Stomach (tissue), 19 donors: ENCODE measurements at places on chromosomes 7 and 10. TPM values are rescaled to one million over a fixed set of nuclear protein-coding genes. Genes with fewer than 3 reads are reported as not detected.

GRCh38 chr10:122422266-122422989 lies 32.0 kb upstream of the ARMS2 start:
- DNase-seq: no peak
- peaks cover 37% of the 10 kb centered on the region for H3K36me3 ChIP-seq
- no peaks in the 10 kb centered on the region for H3K27me3 ChIP-seq
- no peak overlapping the region for H3K4me3 ChIP-seq
- H3K27ac ChIP-seq: peak overlapping the region; percentile 13

DNA sequence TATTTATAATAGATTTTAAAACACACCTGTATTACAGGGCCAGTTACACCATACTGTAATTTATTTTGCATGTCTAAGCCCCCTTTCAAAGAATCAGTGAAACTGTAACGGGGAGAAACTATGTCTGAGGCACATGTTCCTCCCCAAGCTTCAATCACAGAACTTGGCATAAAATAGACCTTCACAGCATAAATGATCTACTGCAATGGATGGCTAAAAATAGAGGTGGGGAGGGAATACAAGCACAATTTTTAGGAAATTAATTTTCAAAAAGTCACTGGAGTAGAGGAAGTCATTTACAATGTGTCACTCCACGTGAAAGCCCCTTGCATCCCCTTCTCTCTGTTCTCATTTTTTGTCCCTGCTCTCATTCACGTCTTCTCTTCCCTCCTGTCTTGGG lies 385.2 kb downstream of the TNS3 start:
- no peak for DNase-seq
- H3K36me3 ChIP-seq: no peaks in the 10 kb centered on the region
- H3K4me3 ChIP-seq: no peak overlapping the region
- no peak overlapping the region for H3K27ac ChIP-seq

- peaks cover 40% of the 10 kb centered on the region for H3K4me1 ChIP-seq
- peaks cover 22% of the 10 kb centered on the region for H3K36me3 ChIP-seq
- H3K4me3 ChIP-seq: no peak overlapping the region
- H3K27ac ChIP-seq: no peak overlapping the region
These were observed 118.6 kb downstream of the RNF216 start for GRCh38 chr7:5662828-5663227.

GRCh38 chr10:88974446-88975376 lies 15.9 kb upstream of the FAS start:
- H3K36me3 ChIP-seq: no peaks in the 10 kb centered on the region
- H3K4me3 ChIP-seq: peak overlapping the region; percentile 38
- H3K27ac ChIP-seq: no peak overlapping the region
- H3K27me3 ChIP-seq: no peaks in the 10 kb centered on the region
- H3K4me1 ChIP-seq: peaks cover 5% of the 10 kb centered on the region
- no peak for DNase-seq

GRCh38 chr7:36583318-36583717 lies 141.0 kb downstream of the AOAH start:
- DNase-seq: no peak
- H3K36me3 ChIP-seq: no peaks in the 10 kb centered on the region
- peaks cover 8% of the 10 kb centered on the region for H3K4me1 ChIP-seq
- H3K27ac ChIP-seq: no peak overlapping the region

GRCh38 chr7:107230334-107230733 lies 61.5 kb downstream of the HBP1 start:
- H3K4me3 ChIP-seq: no peak overlapping the region
- no peak overlapping the region for H3K27ac ChIP-seq
- no peak for DNase-seq
- H3K36me3 ChIP-seq: no peaks in the 10 kb centered on the region
- H3K27me3 ChIP-seq: no peaks in the 10 kb centered on the region

DNA sequence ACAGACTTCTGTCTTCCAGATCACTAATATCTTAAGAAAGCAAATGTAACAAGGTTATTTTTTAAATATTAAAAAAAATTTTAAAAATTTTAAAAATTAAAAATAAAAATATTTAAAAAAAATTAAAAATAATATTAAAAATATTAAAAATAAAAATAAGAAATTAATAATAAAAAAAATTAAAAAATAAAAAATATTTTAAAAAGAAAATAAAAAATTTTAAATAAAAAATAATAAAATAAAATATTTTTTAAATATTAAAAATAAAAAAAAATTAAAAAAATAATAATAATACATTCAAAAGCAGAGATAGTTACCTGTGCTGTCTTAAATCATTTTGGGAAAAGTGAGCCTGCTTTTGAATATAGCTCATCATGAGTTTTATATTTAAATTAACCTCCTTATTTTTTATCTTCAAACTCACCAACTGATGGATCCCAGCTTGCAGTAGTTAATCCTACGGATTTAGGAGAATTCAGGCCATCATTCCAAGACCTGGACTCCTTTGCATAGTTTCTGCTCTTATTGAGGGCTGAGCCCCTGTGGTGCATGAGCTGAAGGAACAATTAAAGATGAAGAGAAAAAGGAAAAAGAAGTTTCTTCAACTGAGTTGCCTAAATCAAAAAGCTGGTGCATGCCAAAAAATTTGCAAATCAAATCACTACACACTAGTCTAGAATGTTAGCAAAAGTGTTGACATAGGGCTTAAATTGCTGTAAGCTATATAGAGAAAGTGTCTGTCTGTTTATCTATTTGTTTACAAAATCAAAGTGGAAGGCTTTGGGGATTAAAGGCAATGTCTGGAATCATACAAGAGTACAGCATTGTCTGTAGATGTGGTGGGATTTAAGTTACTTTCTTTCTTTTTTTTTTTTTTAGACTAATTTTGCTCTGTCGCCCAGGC lies 50.5 kb upstream of the ZNF438 start:
- H3K36me3 ChIP-seq: no peaks in the 10 kb centered on the region
- no peak overlapping the region for H3K27ac ChIP-seq
- H3K4me3 ChIP-seq: no peak overlapping the region

DNA sequence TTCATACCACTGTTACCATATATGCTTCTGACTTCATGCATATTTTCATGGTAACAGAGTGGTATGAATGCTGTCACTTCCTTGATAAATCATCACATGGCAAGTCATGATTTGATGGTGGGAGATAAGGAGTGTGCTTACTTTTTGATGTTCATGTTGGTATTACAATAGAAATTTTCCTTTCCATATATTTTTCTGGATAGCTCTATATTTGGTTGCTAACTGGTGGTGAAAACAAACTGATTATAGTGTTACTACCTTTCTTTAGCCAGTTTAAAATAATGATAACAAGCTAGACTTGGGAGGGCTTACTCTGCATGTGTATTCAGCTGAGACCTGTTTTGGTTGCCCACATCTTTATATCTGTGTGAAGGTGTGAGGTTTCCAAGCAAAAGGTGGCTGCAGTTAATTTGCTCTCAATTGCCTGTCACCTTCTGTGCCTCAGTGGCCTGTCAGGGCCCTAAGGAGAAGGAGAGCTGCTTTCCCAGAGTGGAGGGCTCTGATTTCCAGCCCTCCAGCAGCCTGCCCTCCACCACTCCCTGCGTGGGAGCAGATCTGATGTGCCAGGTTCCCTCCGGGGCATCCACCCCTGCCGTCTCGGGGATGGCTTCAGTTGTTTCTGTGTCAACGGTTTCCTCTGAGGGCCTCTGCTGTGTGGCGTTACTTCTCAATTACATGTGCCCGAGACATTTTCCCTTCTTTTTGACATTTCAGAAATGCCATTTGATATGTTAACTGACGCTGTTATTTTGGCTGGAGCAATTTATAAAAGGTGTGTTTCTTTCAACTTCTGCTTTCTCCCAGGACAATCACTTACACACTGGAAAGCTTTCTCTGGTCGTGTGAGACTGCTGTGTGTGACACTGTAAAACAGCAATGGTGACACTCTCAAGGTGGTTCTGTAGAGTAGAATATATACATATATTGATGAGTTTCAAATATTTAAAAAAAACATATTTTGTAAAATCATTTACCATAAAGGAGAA lies 107.7 kb upstream of the KLF6 start:
- no peak overlapping the region for H3K4me3 ChIP-seq
- H3K27ac ChIP-seq: peak overlapping the region; percentile 39
- no peaks in the 10 kb centered on the region for H3K27me3 ChIP-seq
- peaks cover 17% of the 10 kb centered on the region for H3K4me1 ChIP-seq
- DNase-seq: no peak

DNA sequence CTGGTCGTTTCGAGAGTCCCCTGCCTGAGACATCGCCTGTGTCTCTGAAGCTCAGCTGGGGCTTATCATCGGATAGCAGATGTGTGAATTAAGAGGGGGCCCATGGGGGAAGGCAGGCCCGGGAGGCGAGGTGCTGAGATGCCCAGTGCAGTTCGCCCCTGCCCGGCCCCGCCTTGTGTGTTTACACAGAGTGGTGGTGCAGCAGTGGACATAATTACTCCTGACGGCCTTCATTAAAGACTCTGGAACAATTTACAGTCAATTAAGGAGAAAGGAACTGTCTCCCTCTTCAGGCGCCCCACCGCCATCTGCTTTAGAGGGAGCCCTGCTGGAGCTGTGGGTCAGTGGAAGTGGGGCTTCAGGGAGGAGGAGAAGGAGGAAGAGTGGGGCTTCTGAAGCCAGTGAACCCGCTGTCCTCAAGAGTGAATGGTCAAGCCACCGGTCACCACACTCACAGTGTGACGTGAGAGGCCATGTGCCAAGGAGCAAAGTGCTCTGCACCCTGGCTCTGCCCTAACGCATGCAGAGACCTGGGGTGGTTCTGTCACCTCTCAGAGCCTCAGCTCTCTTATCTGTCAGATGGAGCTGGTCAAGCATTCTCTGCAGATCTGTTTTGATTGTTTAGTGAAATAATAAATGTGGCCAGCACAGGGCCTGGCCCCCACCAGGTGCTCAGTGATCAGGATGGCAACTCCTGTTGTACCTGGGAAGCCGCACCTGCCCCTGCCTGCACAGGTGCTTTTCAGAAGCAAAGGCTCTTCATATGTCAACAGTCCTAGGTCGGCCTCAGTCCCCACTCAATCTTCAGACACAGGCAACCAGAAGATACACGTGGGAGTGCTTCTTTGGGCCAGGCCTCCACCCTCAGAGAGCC lies 65.6 kb downstream of the CDH23 start:
- no peak overlapping the region for H3K27ac ChIP-seq
- H3K36me3 ChIP-seq: no peaks in the 10 kb centered on the region
- H3K27me3 ChIP-seq: no peaks in the 10 kb centered on the region
- DNase-seq: peak; percentile 29

GRCh38 chr10:7239312-7239985 lies 171.4 kb downstream of the SFMBT2 start:
- no peaks in the 10 kb centered on the region for H3K27me3 ChIP-seq
- H3K4me3 ChIP-seq: no peak overlapping the region

DNA sequence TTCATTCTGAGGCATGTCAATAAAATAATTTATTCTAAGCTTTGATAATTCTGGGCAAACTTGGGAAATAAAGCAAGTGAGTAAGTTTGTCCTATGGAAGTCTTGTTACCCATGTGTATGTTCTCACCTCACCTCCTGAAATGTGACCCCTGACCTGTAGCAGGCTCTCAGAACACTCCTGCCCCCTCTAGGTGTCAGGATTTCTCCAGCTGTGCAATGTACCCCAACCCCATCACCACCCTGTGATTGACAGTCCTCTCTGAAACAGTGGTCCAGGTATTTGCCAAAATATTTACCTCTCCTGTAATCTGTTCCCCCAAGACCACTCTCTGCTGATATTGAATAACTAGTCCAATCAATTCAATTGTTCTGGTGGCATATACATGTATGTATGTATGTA lies 122.6 kb upstream of the PTER start:
- no peaks in the 10 kb centered on the region for H3K4me1 ChIP-seq
- H3K36me3 ChIP-seq: no peaks in the 10 kb centered on the region
- no peak for DNase-seq
- H3K27ac ChIP-seq: no peak overlapping the region
- H3K27me3 ChIP-seq: no peaks in the 10 kb centered on the region

GRCh38 chr7:8282162-8282561 lies 20.2 kb upstream of the ICA1 start:
- no peak for DNase-seq
- H3K27me3 ChIP-seq: no peaks in the 10 kb centered on the region
- H3K4me3 ChIP-seq: no peak overlapping the region
- no peaks in the 10 kb centered on the region for H3K36me3 ChIP-seq
- no peaks in the 10 kb centered on the region for H3K4me1 ChIP-seq

GRCh38 chr10:113965683-113966082 lies 78.0 kb upstream of the ADRB1 start:
- no peaks in the 10 kb centered on the region for H3K27me3 ChIP-seq
- DNase-seq: no peak

GRCh38 chr7:101125989-101126650 lies 784 bp upstream of the SERPINE1 start:
- peak; percentile 73 for DNase-seq
- peak overlapping the region; percentile 81 for H3K27ac ChIP-seq
- peaks cover 10% of the 10 kb centered on the region for H3K36me3 ChIP-seq
- no peak overlapping the region for H3K4me3 ChIP-seq

GRCh38 chr7:84939888-84940287 lies 247.0 kb downstream of the SEMA3D start:
- H3K27me3 ChIP-seq: no peaks in the 10 kb centered on the region
- DNase-seq: no peak
- H3K36me3 ChIP-seq: no peaks in the 10 kb centered on the region
- no peak overlapping the region for H3K27ac ChIP-seq

DNA sequence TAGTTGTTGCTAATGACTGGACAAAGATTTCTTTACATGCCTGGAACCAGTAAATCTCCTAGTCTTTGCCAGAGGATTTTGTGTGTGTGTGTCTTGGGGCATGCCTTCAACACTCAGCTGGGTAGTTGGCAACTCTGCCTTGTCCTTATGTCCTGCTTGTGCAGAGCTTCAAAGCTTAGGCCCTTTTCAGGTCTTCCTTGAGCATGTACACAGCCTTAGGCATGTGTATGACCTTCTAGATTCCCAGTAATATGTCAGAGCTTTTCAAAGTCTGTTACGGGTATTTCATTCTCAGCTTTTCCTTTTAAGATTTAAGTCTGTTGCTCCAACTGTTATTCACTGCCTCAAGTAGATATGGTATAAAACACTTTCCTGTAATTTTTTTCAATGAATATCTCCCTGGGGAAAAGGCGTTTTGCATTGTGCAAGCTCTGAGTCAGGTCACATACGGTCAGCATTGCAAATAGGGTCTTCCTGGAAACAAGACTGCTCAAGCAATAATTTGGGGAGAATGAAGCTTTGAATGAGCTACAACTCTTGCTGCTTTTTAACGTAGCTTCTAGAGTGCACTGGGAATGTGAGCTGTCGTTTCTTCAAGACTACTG lies 25.5 kb downstream of the SHOC2 start:
- no peak overlapping the region for H3K27ac ChIP-seq
- no peak for DNase-seq
- H3K4me3 ChIP-seq: no peak overlapping the region

The AKR1C8 gene
- not detected for total RNA-seq

The ITPRID1 gene
- total RNA-seq: 0.18 TPM

The GOLGA7B gene
- total RNA-seq: 1.8 TPM

The WNT8B gene
- not detected for total RNA-seq

The ZNF22 gene
- total RNA-seq: 18.4 TPM

The DIP2C gene
- total RNA-seq: 22.8 TPM

The VENTX gene
- 3.2 TPM for total RNA-seq

The CYP2W1 gene
- total RNA-seq: 7.0 TPM

The CALHM1 gene
- total RNA-seq: not detected

The FAM20C gene
- 67.4 TPM for total RNA-seq

The PNLIP gene
- not detected for total RNA-seq

The SFMBT2 gene
- 13.4 TPM for total RNA-seq

The ARMC3 gene
- total RNA-seq: not detected

The PRR15 gene
- total RNA-seq: 9.9 TPM

The SEMA3C gene
- 91.5 TPM for total RNA-seq

The POM121C gene
- 30.0 TPM for total RNA-seq

The GLRX3 gene
- total RNA-seq: 67.4 TPM

The DLX6 gene
- not detected for total RNA-seq

The C7orf57 gene
- not detected for total RNA-seq
